ENCODE measurements at places on chromosomes 13 and 19.

DNA sequence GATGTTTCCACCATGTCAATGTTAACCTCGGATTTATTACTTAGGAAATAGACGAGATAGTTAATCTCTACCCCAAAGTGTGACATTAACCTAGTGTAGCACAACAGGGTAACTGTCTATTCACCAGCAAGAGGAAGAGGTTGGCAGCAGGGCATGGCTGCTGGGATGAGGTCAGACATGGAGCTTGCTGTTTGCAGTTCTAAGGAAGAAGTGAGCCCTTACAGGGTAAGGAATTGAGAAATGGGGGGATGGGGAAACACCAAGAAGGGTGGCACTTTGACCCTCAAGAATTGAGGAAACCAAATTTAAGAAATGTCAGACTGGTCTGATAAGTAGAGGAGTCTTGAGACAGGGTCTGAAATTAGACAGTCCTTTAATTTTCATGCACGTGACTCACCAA is 62.4 kb downstream of the MBD3L2B start:
- no peak for DNase-seq

DNA sequence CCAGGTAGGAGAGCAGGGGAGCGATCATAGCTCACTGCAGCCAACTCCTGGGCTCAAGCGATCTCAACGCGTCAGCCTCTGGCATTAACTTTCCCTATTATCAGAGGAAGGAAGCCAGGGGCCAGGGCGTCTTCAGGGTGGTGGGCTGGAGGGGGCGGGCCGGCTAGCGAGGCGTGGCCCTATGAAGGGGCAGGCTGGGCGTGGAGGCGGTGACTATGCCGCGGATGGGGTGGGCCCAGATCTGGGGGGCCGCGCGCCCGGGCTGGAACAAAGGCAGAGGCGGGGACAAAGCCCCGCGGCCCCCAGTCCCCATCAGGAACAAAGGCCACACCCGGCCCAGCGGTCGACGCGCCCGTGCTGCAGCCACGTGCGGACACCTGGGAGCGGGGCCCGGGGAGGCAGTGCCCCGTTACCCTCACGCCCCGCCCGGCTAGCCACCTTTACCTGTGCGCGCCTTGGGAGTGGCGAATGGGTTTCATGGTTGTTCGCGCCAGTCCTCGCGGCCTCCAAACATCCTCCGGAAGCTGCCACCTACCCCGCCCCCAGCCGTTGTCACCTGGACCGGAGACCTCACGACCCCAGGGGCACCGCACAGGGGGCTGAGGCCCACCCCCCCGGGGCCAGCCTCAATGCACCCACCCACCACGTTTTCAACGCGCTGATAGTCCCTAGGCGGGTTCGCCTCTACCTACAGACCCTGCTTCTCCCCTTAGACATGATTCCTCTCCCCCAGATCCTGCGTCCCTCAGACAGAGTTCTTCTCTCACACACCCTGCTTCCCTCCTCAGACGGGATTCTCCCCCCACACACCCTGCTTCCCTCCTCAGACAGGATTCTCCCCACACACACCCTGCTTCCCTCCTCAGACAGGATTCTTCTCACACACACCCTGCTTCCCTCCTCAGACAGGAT is 5.4 kb upstream of the TRIM28 start:
- no peak for DNase-seq

- no peak for DNase-seq
These were observed 19.8 kb upstream of the CEACAM4 start for GRCh38 chr19:41646589-41647204.

DNA sequence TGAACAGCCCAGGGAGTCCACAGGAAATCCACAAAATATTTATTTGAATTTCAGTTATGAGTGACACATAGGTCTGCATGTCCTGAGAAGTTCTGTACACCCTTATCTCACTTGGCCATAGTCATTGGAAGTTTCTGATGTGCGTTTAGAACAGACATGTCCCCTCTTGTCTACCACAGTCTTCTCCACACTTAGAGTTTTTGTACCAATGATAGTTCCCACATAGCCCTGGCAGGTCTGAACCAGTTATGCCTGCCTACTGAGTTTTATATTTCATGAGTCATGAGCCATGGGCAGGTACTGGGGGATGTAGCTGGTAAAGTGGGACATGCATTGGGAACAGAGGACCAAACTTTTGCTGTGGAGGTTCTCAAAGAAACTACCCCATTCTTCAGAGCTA is 11.3 kb downstream of the ZNF132 start:
- DNase-seq, result no peak

- no peak for DNase-seq
These were observed 58.2 kb downstream of the CDADC1 start for GRCh38 chr13:49305792-49306425.

DNA sequence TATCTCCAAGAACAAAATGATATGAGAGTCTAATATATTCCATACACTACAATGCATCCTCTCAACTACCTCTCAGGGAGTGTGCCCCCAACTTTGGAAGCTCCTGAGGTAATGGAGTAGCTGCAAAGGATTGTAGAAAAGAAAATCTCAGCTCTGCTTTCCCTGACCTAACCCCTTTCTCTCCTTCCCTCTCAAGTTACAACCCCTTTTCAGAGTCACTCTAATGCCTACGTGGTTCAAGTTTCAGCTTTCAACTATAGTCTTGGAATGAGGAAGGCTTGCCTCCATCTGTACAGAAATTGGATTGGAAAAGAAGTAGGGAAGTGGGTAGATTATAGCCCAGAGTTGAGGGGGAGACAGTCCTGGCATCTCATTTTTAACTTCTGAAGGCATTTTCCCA is 256.0 kb downstream of the PCDH9 start:
- DNase-seq, result no peak

GRCh38 chr13:93230261-93230855 is 3.8 kb downstream of the GPC6 start:
- no peak for DNase-seq

DNA sequence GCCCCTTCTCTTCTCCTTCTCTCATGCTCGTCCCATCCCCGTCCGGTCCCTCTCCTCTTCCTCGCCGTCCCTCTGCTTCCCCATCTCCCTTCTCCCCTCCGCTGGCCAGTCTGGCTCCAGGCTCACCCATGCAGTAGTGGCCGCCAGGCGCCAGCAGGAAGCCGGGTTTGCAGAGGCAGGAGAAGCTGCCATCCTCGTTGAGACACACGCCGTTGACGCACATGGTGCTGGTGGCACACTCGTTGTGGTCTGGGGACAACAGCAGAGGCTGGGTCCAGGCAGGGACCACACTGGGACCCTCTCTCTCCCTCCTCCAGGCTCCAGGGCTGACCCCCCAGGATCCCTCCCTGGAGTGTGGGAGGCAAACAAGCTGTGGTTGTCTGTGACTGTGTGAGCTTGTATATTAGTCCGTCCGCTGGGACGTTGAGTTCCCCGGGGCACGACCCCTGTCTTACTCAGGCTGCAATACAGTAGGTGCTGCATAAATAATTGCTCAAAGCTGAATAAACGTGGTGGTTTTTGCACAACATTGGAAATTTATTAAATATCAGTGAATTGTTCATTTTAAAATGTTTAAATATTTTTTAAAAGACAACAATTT is 16.4 kb downstream of the FBN3 start:
- no peak for DNase-seq

DNA sequence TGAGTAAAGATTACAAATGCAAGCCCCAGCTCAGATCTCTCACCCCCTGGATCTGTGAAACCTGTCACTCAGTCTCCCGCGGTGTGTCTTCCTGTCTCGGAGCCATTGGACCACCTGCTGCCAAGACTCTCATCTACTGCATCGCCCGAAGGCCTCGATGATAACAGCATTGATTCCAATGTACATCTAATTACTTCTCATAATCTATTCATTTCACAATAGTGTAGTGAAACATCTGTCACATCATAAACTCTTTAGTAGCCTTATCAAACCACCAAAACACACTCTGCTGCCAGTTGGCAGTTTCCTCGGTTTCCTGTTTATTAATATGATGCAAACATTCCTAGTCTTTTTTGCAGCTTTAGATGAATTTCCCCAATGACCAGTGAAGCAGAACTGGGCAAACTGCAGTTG is 220.3 kb downstream of the POU4F1 start:
- DNase-seq, result no peak

DNA sequence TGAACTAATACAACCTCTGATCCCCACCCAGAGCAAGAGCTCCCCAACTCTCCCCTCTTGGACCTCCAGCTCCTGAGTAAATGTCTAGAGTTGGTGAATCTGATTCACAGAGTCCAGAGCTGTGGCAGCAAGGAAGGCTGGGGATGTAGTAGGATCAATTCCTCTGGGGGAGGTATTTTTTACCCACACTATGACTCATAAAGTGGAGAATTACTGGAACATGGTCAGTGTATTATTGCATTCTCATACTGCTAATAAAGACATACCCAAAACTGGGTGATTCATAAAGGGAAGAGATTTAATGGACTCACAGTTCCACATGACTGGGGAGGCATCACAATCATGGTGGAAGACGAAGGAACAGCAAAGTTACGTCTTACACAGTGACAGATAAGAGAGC is 496.7 kb downstream of the EFNB2 start:
- no peak for DNase-seq

DNA sequence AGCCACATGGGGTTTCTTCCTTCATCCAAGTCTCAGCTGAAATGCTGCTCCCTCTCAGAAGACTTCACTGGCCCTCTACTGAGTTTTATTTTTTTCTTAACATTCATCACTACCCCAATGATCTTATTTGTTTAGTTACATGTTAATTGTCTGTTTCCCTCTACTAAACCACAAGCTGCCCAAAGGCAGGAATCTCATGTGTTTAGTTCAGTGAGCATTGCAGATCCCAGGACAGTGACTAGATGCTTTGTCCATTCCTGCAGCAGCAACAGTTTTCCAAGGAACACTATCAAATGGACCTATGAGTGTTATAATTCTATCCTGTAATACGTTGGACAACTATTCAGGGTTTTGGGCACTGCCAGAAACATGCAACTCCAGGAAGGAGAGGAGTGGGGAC is 93.1 kb downstream of the RNASEH2B start:
- no peak for DNase-seq

GRCh38 chr19:32032561-32032960 is 312.8 kb upstream of the ZNF507 start:
- DNase-seq, result no peak

DNA sequence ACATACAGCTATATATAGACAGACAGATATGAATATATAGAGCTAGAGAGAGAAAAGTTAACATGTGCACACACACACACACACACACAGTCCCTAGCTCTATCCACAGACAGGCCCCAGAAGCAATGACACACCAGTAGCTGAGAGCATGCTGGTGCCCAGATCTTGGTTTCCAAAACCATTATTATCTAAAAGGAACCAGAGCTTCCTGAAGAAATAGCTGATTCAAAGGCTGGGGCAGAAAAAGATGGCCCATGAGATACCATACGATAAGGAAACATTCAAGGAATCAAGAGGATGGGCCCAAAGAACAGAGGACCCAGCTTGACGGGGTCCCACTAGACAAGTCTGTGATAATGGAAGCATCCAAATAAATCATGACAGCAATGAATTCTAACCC is 53.4 kb downstream of the ABCC4 start:
- no peak for DNase-seq

- DNase-seq, result no peak
These were observed 26.0 kb downstream of the RAB20 start for GRCh38 chr13:110535526-110535925.
